ENCODE measurements at places on chromosomes 3 and 15.

DNA sequence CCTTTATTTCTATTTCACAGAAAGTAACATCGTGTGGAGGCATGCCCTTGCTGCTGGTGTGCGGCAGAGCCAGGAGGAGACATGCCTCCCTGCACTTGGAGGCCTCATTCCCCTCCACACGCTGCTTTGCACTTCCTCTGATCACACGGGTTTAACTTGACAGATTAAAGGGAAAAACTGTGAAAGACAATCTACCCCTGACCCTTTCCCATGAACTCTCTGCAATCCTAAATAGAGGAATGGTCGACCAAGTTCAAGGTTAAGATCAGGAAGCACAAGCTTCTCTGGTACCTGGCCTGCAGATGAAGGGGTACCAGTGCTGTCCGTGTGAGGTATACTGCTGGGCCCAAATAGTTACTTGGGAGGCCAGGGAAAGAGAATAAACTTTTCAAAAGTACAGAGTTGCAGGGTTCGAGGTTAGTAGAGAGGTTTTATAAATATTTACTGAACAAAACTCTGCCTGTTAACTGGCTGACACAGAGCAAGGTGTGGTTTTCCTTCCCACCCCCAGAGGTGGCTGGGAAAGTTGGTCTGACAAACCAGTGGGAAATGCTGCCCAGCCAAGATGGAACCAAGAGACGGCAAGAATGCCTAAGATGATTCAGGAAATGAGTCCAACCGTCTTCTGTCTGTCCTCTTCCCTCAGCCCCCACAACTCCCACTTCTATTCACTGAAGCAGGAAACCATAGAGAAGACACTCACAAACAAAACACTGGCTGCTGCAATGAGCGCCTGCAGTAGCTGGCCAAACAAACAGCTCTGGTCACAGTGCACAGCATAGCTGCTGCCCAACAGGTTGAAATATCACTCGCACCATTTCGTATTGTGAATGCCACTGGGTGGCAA lies 79.6 kb downstream of the IGF2BP2 start:
- no peak overlapping the region for H3K27ac ChIP-seq
- DNase-seq, result no peak
- no peaks in the 10 kb centered on the region for H3K27me3 ChIP-seq
- H3K4me3 ChIP-seq, result no peak overlapping the region

DNA sequence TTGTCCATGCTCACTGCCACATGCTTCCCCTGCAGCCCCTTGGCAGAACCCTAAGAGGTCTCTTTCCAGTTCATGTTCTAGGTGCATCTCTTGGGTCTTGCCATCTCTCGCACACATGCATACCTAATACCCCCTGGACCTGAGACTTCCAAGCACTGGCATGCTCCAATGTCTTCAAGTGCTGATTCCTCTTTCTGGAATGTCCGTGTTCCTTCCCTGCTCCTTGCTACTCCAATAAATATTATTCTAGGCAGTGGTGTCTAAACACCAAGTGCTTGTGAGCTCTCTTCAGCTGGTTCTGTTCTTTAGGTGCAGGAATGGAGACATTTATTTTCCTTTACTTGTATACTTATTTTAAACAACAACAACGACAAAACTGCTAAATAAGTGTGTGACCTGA lies 370.1 kb downstream of the LPP start:
- no peaks in the 10 kb centered on the region for H3K36me3 ChIP-seq
- no peak overlapping the region for H3K27ac ChIP-seq
- no peaks in the 10 kb centered on the region for H3K4me1 ChIP-seq

GRCh38 chr3:72481542-72481941 lies 366.7 kb downstream of the SHQ1 start:
- no peaks in the 10 kb centered on the region for H3K4me1 ChIP-seq
- H3K27ac ChIP-seq, result no peak overlapping the region
- no peaks in the 10 kb centered on the region for H3K36me3 ChIP-seq
- no peak for DNase-seq
- no peaks in the 10 kb centered on the region for H3K27me3 ChIP-seq

- H3K4me1 ChIP-seq, result no peaks in the 10 kb centered on the region
- no peak overlapping the region for H3K27ac ChIP-seq
- no peaks in the 10 kb centered on the region for H3K27me3 ChIP-seq
- no peak overlapping the region for H3K4me3 ChIP-seq
- DNase-seq, result no peak
Observed at GRCh38 chr3:29183346-29184087, 97.4 kb upstream of the RBMS3 start.

GRCh38 chr3:187450431-187451190 lies 82.4 kb downstream of the RTP4 start:
- DNase-seq, result no peak
- H3K36me3 ChIP-seq, result no peaks in the 10 kb centered on the region
- H3K27me3 ChIP-seq, result no peaks in the 10 kb centered on the region
- H3K27ac ChIP-seq, result no peak overlapping the region
- no peak overlapping the region for H3K4me3 ChIP-seq
- no peaks in the 10 kb centered on the region for H3K4me1 ChIP-seq

- no peak for DNase-seq
- no peak overlapping the region for H3K27ac ChIP-seq
- no peaks in the 10 kb centered on the region for H3K27me3 ChIP-seq
Observed at GRCh38 chr15:38176155-38176554, 76.5 kb upstream of the SPRED1 start.

DNA sequence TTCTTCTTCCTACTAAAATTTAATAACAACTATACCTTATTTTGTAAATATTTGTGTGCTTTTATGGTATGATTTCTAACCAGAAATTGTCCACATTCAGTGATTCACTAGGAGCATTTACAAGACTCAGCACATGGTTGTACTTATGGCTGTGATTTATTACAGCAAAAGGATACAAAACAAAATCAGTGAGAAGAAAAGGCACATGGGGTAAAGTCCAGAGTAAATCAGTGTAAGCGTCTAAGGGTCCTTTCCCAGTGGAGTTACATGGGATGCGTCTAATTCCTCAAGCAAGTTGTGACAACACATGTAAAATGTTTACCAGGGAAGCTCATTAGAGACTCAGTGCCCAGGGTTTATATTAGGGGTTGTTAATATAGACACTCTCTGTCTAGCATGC lies 31.1 kb downstream of the RNF13 start:
- no peak overlapping the region for H3K4me3 ChIP-seq
- no peaks in the 10 kb centered on the region for H3K36me3 ChIP-seq
- H3K4me1 ChIP-seq, result no peaks in the 10 kb centered on the region
- no peaks in the 10 kb centered on the region for H3K27me3 ChIP-seq
- H3K27ac ChIP-seq, result no peak overlapping the region

- H3K4me1 ChIP-seq, result peaks cover 11% of the 10 kb centered on the region
- no peak overlapping the region for H3K27ac ChIP-seq
- H3K27me3 ChIP-seq, result no peaks in the 10 kb centered on the region
- H3K4me3 ChIP-seq, result no peak overlapping the region
- no peak for DNase-seq
Observed at GRCh38 chr3:194139814-194140391, 4.0 kb downstream of the HES1 start.
